Thymus (tissue), 14 donors: ENCODE measurements at places on chromosomes 13 and 19.

GRCh38 chr13:53848366-53848961, 819.9 kb downstream of the OLFM4 start:
- DNase-seq = no peak

DNA sequence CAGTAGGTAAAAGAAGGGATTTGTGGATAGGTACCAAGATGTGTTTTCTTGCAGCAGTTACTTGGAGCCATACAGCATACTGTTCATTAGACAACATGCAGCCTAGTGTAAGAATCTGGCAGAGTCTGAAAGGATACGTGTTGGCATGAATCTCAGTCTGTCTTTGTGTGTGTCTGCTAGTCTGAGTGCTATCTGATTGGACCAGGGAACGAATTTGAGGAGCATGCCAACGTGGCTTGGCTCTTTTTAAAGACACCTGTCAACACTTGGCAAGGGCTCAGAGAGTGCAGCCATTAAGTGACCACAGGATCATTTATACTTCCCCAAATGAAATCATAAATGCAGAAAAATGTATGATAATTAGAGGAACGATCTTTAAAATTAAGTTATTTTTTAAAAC, 27.6 kb upstream of the ATXN8OS start:
- no peak for DNase-seq

DNA sequence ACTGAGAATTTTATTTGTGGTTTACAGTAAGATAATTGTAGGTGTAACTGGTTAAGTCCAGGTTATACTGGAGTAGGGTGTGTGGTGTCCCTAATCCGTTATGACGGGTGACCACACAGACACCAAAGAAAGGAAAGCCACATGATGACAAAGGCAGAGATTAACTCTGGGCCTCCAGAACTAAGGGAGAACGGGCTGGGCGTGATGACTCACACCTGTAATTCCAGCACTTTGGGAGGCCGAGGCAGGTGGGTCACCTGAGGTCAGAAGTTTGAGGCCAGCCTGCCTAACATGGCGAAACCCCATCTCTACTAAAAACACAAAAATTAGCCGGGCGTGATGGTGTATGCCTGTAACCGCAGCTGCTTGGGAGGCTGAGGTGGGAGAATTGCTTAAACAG, 10.2 kb upstream of the FUT2 start:
- no peak for DNase-seq

DNA sequence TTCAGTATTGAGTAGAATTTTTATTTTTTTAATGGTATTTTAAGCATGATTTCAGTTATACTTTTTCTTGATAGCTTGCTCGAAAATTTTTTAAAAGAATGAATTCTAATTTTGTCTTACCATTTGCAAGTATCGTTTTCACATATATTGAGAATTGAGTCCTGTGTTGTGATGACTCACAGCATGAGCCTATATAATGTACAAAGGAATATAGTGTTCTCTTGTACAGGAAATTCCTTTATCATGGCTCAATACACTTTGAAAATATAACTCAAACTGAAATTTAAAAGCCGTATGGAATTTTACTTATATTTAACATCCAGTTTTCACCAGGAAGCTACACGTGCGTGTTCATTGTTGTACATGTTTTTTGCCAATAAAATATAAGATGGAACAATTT, 161.1 kb upstream of the TMTC4 start:
- DNase-seq = no peak

GRCh38 chr19:23972161-23972560, 57.5 kb downstream of the ZNF726 start:
- no peak for DNase-seq

- DNase-seq = no peak
Observed at GRCh38 chr19:29871143-29871542, 59.4 kb downstream of the CCNE1 start.

DNA sequence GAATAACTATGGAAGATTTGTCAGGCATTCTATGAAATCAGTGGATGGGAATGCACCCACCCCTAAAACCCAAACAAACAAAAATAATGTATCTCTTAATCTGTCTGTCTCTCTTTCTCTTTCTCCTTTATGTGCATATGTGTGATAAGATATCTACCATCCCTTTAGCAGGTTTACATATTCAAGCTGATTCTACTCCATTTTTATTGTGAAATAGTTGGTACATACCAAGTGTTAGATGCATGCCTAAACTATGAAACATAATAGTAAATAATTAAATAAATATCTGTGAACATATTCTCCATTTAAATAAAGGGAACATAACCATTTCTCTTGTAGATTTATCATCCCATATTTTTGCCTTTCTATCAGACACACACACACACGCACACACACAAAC, 121.8 kb upstream of the PCDH9 start:
- no peak for DNase-seq

DNA sequence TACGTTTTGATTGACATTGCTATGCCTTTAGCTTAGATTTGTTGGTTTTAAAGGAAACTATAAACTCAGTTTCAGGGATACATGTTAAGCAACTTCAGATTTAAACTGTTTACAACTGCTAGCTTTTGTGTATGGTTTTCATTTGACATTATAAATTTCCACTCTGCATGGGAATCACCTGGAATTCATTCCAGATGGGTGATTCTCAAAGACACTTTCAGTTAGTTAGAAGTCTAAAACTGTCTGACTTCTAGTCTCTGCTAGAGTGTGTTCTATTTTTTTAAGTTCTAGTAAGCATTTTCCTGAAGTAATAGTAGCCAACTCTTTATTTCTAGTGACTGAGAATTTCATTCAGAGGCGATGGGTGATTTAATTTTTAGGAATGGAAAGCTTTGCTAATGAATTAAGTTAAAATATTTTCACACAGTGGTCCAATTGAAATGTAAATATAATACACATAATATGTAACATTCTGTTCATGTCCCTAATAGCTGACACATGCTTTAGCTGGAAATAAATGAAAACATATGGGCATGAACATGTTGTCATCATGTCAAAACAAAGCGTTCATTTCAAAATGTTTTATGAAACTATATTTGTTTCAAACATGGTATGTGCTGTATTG, 58.3 kb upstream of the CSNK1A1L start:
- no peak for DNase-seq

DNA sequence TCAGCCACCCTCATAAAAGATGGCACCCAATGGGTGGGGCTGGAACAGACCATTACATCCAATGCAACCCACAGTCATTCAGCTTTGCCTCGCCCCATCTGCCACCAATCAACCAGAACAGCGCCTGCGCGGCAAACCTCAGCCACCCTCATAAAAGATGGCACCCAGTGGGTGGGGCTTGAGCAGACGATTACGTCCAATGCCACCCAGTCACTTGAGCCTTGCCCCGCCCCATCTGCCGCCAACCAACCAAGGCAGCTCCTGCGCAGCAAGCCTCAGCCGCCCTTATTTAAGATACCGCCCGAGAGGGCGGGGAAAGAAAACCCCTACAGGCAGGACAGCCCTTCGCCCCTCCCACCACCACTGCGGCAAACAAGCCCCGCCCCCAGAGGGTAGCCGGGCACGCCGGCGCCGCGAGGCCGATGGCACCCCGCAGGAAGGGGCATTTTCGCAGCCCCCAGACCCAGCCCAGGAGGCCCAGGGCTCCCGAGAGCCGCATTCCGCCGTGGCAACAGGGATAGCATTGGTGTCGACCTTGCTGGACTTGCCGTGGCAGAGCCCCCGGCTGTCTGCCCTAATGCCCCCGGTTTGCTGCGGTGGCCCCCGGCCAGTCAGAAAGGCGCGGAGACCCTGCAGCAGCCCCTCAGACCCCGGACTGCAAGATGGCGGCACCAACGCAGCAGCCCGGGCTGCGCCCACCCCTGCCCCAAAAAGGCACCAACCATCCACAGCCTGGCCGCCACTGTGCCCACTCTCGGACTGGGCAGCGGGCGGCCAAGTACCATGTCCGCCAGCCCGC, 675 bp downstream of the PEG3 start:
- DNase-seq = peak; percentile 27

DNA sequence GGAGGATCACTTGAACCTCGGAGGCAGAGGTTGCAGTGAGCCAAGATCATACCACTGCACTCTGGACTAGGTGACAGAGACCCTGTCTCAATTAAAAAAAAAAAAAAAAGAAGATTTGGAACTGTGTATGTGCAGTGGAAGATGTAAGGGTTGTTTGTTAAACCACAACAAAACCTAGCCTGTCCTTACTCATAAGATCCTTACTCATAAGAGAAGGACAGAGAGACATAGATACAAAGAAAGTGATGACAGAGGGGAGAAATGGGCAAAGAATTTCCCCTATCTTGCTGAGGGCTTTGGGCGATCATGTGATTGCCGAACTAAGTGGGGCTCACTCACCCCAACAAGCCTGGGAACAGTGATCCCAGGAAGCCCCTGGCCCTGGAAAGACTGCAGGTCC, 7.9 kb downstream of the ITPKC start:
- no peak for DNase-seq

- DNase-seq = no peak
Observed at GRCh38 chr19:9727644-9728043, 40.9 kb downstream of the ZNF846 start.

DNA sequence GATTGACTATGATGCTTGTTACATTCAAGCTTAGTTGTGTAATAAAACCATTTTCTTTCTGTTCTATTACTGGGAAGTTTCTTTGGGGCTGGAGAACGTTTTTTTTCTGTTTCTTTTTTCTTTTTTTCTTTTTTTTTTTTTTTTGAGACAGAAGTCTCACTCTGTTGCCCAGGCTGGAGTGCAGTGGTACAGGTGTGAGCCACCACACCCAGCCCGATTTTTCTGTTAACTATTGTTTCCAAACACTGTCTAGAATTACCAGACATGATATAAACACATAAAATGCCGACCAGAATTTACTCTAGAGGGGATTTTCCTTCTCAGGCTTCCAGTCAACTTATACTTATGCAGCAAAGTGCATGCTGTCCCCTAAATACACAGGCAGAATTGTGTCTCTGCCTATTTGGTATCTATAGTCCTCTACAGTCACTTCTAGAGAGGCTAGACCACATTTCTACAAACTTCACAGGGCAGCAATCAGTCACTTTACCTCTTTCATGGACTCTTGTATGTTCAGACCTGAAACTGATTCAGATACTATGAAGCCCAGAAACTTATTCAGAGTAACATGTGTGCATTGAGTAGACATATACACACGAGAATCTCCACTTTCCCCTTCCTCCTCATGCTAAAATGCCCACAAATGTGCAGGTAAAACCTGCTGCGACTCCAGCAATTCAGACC, 121.2 kb downstream of the ZNF737 start:
- DNase-seq = no peak

GRCh38 chr13:98490195-98490836, 86.6 kb downstream of the STK24 start:
- DNase-seq = no peak

DNA sequence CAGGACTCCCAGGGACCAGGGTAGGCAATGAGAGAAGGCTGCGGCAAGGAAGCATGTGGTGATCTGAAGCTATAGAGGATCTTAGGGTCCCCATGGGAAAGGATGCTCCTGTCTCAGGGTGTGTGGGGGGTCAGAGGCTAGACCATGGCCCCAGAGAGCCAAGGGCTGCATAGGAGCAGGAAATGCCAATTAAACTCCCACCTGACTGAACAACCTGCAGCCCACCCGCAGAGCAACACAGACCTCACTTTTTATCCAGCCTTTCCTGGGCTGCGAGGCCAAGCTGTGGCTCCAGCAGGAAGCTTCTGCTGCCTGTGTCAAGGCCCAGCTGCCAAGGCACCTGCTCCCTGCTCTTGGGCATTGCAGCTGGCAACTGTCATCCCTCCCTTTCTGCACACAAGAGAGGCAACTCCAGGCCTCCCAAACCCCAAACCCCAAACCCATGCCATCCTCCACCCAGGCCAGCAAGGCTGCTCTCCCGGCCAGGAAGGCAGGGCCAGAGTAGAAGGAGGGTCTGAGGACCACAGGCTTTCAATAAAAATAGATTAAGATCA, 290.1 kb downstream of the FOXO1 start:
- DNase-seq = no peak

DNA sequence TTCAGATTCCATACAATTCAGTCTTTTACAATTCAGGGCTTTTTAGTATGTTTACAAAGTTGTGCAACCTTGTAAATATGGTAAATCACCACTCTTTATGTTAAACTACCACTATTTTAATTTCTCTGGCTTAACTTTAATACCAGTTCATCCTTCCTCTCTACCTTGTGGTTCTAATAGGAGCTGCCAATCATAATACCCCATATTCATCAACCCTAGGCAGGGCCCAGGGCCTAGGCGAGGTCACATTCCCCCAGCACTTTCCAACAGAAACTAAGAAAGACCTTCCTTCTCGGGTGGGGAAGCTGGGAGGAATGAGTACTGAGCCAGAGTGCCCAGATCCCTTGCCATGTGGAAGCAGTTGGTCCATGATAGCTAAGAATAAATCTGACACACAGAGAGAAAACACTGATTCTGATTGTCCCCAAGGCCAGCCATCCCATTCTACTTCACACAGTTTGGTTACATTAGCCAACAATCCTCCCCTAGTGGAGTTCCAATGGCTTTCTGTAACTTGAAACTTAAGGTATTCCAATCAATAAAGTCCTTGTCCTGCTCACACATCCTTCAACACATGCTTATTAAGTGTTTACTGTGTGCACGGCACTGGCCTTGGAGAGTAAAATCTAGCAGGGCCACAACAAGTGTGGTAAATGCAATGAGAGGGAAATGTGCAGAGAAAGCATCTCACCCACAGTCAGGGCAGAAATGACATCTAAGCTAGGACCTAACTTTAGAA, 76.8 kb downstream of the NUFIP1 start:
- DNase-seq = no peak

- DNase-seq = no peak
Observed at GRCh38 chr19:32171719-32172151, 173.7 kb upstream of the ZNF507 start.

- no peak for DNase-seq
Observed at GRCh38 chr19:15443838-15444237, 5.9 kb downstream of the WIZ start.

- no peak for DNase-seq
Observed at GRCh38 chr19:16262618-16263017, 62.0 kb upstream of the KLF2 start.

DNA sequence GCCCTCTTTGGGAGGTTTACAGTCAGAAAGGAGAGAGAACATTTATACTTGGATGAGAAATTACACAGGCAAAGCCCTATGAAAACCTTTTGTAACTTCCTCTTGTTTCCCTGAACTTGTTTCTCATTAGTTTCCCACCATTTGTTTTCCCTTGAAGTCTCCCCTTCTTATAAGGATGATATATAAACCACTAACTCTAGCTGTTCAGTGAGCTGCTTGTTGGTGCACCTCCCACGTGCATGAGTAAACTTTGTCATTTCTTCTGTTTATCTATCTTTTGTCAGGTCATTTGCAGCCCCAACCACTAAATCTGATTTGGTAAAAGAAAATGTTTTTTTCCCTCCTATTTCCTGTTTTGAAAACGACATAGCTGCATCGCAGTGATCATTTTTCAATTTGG, 919.9 kb downstream of the SLITRK1 start:
- no peak for DNase-seq

DNA sequence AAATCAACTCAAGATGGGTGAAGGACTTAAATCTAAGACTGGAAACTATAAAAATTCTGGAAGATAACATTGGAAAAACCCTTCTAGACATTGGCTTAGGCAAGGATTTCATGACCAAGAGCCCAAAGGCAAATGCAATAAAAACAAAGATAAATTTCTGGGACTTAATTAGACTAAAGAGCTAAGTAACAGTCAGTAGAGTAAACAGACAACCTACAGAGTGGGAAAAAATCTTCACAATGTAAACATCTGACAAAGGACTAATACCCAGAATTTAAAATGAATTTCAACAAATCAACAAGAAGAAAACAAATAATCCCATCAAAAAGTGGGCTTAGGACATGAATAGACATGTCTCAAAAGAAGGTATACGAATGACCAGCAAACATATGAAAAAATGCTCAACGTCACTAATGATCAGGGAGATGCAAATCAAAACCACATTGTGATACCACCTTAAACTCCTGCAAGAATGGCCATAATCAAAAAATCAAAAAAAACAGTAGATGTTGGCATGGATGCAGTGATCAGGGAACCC, 6.3 kb upstream of the RFX1 start:
- no peak for DNase-seq
